ENCODE measurements at places on chromosomes 12 and 14.

DNA sequence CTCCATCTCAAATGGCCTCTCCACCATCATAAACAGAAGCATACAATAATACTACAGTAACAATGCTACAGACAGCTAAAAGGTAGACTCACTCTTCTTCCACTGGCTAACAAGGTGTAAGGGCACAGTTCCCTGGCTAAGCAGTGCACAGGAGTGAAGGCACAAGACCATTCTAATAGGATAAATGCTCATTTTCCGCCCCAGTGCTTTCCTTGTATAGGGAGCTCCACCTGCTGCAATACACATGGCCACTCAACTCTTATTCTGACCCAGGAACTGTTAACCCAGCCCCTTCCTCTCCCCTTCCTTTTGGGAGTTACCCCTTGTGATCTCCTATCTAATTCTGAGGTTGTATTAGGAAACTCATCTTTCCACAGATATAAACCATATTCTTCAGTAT is 124.6 kb downstream of the KCNK10 start:
- no peak for DNase-seq

DNA sequence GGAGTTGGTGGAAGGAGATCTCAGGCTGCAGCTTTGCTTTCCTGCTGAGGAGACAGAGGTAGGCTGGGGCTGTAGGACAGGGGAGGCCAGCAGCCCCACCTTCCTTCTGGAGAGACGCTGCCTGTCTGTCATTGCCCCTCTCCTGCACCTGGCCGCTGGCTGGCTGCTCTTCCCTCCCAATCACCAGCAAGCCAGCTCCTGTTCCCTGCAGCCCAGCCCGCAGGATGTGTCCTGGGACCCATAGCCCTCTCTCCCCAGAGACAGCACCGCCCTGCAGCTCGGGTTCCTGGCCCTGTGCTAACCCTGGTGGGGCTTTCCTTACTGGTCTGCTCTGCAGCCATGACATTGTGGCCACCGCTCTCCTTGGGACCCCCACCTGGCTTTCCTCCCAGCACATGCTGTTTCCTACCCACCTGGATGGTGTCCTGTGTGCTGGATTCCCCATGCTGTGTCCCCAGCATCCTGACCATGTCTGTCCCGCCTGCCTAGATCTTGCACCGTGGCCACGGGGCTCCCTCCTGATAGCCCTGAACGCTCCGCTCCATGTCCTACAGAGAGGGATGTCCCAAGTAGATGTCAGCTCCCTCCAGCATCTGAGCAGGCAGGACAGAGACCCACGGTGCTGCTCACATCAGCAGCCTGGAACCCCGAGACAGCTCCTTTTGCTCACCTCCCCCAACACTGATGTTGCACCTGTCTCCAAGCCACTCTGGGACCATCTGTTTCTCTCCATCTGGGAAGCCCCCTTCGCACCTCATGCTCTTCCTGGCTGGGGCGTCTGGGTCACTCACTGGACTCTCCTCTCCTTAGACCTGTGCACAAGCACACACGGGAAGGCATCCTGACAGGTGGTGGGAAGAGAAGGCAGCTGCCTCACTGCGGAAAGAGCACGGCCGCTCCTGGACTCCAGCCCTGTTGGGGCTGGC is 1.1 kb upstream of the MTA1 start:
- DNase-seq = no peak

DNA sequence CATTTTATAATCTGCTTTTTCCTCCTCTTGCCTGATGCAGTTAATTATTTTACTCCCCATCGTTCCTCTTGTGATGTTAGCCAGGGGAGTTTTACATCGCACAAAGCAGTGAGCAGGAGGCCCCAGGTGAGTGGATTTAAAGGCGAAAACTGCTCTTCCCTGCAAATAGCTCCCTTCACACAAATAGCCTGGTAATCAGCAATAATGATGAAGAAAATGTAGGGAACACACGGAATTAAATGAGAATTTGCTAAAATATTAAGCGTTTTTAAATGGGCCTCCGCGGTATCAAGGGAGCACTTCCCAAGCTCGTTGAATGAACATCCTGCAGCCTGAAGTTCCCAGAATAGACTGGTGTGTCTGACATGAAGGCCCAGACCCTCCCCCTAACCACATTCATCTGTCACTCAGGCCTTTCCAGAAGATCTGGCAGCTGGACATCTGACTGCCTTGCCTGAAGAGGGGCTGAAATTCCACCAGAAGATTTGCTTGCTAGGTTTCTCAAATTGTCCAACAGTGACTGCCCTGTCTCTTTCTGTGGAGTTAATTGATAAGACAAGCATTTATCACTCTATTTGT is 127.2 kb downstream of the CCDC60 start:
- DNase-seq = no peak

DNA sequence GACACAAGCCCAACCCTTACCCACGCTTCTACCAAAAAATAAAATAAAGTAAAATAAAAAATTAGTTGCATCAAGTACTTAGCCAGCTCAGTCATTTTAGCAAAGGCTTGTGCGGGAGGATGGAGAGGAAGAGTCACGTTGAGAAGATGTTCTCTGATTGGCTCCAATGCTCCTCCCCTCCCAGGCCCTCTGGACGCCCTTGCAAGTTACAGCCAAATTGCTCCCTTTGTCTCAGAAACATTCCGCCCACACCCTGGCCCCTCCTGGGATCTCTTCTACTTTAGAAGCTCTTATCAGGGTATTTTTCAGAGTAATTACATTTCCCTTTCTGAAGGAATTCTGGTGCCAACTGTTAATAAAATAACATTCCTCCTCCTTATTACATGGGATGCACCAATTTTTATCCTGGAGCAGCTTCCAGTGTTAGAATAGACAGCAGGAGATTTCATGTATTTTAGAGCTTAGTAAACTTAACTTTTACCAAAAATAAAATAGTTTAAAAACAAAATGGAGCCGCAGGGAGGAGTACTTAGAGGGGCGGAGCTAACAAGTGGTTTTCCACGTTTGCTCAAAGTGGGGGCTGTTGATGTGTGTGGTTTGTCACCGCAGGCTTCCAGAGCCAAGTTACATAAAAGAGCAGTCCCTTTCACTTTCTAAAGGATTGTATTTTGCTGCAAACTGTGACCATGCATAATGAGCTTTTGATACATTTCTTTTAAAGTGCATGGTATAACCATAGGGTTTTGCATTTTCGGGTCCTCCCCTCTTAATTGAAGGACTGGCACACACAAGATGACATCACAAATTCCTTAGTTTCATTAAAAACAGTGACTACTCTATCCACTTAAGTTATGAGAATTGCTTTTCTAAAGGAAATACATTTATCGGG is 71.7 kb upstream of the RAP1B start:
- no peak for DNase-seq

DNA sequence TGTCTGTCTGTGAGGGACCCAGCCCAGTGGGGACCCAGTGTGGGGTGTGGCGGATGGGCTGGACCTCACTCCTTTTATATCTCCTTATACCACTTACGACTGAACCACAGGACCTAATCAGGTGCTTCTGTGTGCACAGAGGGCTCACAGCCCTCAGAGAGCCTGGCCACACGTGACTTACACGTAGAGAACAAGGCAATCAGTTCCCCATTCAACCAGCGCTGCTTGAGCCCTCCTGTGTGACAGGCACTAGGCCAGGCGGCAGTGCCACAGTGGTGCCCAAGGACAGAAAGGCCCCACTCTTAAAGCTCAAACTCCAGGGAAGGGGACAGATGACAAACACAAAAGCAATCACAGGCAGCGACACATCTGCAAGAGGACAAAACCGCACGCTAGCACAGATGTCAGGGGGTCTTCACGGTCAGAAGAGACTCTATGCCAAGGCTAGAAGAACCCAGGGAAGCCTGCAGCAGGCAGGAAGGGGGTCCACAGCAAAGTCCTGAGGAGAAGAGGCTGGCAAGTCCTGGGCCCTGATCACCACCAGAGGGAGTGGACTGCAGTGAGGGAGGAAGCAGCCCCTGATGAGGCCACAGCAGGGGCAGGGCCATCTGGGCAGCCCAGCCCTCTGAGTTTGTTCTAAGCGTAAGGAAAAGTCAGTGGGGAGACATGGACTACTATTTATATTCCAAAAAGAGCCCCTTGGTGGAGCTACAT is 39.3 kb downstream of the SETD3 start:
- no peak for DNase-seq

DNA sequence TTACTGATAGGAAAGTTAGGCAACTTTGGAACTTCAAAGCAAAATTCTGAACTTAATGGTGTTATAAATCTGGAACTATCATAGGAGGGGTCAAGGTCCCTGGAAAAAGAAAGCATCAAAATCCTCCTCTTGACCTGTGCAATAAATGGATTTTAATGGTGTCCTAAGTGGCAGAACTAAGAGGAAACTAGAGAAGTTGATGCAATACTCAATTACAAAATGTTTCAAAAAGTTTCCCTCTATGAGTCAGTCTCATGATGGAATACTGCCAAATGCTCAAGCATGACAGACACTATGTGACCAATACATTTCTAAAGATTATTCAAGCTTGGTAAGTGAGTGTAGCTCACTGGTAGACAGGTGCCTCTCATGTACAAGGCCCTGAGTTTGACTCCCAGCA is 47.7 kb upstream of the ERGIC2 start:
- DNase-seq = no peak

DNA sequence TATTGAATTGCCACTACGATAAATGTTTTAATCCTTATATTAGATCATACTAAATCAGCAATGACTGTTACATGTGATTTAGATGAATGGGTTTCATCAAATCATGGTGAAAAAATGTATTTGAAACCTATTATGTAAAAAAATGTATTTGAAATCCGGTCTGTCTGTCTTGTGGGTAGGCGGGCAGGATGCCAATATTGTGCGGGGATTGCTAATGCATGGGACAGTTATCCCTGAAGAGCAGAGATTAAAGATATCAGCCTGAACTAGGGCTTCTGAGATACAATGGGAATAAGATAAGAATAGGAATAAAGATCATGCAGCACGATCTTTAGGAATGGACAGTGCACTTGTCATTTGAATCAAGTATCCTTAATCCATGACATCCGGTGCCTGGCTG is 134.0 kb downstream of the PRKCH start:
- DNase-seq = no peak

DNA sequence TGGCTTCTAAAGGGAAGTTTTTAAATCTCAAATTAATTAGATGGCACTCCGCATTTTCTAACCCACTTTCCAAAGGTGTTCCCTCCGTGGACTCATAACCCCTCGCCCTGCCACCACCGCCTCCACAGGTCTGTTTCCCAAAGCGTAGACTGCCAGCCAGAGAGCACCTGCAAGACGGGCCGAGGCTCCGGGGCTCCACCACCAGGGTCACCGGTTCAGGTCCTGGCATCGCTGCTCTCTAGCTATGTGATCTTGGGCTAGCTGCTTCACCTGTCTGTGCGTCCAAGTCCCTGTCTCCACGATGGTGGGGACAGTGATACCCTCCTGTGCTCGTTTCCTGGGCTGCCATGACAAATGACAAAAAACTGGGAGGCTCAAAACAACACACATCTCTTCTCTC is 11.5 kb downstream of the RIMBP2 start:
- DNase-seq = no peak

- DNase-seq = no peak
Measured at GRCh38 chr14:35344107-35344807, 52.1 kb downstream of the PSMA6 start.

GRCh38 chr12:122350141-122350848 is 72.2 kb downstream of the CLIP1 start:
- no peak for DNase-seq

DNA sequence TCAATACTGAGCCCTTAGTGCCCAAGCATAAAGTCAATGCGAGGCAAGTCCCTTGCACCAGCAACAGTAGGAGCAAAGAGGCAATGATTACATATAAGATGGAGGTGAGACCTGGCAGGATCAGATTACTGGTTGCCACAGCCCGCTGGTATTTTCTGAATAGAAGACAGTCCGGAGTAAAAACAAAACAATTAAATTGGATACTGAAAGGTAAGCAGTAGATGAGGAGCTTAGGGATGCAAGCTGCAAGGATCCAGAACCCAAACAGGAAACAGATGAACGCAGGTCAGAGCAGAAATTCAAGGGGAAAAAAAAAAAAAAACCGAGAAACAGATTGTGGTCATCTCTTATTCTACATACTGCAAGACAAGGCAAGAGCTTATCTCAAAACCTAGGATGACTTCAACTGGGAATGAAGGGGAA is 119.6 kb downstream of the MED13L start:
- no peak for DNase-seq

Data from esophagus squamous epithelium (tissue), 5 donors.